ENCODE measurements at places on chromosomes 7 and 10.
A peak's percentile ranks its signal among the peaks of the same experiment; 100 is the strongest.

GRCh38 chr10:80530251-80530650 lies 7.5 kb upstream of the SH2D4B start:
- DNase-seq, result peak; percentile 41

DNA sequence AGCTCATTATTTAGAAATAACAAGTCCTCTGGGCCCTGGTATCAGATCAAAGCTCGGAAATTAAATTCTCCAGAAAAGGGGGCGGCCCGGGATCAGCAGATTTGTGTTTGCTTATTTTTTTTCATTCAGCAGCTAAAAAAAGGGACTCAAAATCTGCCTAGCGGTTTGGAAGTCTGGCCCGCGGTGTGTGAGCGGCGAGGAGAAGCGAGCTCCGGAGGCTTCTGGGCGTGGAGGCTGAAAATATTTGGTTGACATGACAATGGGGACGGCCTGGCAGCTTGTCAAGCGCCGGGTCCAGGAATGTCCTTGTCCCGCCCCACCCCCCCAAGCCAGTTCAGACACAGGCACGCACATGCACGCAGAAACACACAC lies 43.4 kb downstream of the FOXL3 start:
- DNase-seq, result no peak

DNA sequence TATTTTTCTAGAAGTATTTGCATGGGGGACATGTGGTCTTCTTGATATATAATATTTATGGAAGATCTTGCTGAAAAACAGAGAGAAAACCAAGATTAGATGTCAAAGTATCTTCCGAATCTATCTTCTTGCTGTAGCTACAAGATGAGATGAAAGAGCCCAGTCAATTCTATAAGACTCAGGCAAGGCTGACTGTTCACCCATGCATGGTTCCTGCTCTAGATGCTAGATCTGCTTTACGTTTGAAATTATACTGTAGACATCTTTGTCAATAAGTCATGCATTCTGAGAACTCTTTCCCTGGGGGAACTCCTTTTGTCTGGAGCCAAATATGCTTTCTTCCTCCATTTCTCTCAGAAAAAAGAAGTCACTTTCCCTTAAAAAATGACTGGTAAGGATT lies 1292.0 kb downstream of the XPNPEP1 start:
- DNase-seq, result no peak

DNA sequence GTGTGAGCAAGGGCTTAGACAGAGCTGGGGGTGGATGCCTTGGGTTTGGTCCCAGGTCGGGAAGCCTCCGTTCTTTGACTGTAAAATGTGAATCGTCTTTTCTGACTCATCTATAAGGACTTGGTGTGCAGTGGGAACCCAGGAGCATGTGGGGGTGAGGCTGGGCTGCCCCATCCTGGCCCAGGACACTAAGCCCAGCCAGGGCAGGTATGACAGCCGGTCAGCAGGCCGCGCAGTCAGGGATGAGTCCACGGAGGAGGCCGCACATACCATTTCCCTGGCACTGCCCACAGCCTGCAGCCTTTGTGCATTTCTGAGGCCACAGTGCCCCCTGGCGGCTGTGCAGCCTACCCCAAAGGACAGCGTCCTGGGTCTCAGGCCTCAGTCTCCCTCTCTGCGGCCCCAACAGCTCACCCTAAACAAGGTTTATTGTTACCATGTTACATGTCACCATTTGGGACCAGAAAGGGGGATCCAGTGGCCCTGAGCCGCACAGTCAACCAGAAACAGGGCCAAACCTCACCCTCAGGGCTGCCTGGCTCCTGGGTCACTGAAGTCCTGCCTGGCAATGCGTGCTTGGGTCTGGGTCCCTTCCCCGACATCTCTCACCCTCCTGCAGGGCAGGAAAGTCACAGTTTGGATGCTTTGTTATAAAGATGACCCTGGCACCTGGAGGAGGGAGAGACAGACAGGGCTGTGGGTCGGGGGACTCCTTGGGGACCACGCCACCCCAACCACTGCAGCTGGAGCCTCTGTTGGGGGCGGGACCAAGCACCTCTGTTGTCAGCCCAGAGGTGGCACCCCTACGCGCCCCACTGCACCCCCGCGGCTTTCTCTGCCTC lies 14.4 kb upstream of the SH2B2 start:
- DNase-seq, result peak; percentile 64

- DNase-seq, result no peak
These were observed 675.0 kb downstream of the CNTNAP2 start for GRCh38 chr7:146791344-146792285.

DNA sequence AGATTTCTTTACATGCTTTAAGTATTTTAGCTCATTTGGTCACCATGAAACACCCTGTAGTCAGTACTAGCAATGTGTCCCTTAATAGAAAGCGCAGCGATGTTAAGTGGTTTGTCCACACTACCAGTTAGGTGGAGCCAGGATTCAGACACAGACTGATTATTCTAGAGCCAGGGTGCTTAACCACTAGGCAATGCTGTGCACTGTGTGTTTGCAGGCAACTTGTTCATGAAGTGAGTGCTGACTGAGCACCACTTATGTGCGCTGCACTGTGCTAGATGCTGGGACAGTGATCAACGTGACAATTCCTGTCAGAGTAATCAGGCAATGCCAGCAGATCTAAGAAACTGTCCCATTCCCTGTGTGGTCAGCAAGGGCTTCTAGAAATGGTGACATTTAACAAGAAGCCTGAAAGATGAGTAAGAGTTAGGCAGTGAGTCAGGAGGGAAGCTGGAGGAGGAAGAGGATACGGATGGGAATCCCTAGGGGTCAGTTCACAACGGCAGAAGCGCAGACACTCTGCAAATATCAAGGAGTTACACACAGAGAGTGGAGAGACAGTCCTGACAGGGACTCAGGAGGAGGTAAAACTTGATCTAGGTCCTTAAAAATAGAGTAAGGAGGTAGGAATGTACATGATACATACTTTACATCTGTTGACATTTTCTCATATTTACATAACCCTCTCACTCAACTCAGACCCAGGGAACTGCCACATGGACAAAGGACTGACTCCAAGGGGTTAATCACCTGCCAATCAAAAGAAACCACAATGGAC lies 69.7 kb upstream of the EGR2 start:
- no peak for DNase-seq

- DNase-seq, result no peak
These were observed 8.2 kb downstream of the BLNK start for GRCh38 chr10:96263176-96263575.

DNA sequence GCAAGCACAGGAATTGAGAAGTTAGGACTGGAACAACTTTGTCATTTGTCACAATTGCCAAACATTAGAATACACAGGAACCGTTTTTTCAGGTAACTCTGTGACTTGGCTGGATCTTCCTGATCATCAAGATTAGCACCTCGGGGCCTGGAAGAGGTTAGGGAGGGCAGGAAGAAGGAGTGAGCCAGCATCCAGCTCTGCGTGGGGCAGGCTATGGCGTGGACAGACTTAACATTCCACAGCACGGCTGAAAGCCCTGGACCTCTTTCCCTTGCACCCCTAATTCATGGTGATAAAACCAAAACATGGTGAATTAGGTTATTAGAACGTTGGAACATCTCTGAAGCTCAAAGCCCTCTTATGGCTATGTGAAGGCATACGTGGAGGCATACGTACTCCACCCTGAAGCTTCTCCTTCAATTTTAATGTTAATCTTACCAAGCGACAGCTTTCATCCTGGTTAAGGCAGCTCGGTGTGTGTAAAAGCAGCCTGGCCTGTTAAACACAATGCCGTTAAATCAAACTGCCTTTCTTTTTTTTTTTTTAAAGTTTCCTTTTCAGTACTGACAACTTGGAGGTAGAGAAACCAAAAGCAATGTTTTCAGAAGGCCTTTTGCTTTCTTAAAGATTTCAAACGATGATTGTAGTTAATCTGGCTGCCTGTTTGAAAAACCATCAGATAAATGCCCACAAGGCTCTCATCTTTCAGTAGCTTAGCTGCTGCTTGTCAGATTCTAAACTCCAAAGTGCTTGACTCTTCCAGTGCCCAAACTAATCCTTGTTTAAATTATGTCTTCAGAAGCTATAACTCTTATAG lies 4.5 kb downstream of the GRK5 start:
- peak; percentile 30 for DNase-seq

DNA sequence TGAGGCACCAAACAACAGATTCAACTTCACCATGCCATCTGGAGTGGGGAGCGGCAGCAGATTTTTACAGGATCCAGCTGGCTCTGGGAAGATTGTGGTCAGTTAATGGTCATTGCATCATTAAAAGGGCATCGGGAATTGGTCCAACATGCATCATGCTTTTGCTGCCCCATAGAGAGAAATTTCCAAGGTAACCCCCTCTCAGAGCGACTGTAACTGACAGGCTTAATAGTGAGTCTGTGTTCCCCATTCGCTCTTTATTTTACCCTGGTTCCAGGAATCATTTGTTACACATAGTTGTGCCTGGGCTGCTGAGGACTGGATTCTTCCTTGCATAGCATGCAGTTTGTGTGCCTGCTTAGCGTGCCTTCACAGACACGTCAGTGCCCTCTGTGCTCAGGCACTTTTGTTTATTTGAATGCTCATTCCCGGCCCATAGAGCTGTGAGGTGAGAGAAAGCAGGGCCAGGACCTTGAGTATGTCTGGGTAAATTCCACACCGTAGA lies 49.9 kb downstream of the CDHR3 start:
- no peak for DNase-seq

DNA sequence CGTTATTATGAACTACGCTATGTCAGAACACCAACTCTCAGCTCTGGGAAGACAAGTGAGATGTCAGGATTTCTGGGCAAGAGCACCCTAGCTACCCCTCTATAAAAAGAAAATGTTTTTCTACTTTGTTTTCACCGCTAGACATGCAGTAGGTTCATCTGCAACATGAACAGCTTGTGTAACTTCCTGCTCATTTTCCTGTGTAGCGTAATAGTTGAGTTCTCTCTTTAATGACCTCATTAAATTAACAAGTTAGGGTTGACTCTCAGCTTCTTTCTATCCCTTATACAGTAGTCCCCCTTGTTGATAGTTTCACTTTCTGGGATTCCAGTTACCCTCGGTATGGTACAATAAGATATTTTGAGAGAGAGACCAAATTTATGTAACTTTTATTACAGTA lies 329.4 kb upstream of the ZNF32 start:
- no peak for DNase-seq

- no peak for DNase-seq
These were observed 55.9 kb downstream of the CFAP46 start for GRCh38 chr10:132886211-132887099.

GRCh38 chr7:127504715-127505114 lies 80.7 kb downstream of the GCC1 start:
- DNase-seq, result no peak

DNA sequence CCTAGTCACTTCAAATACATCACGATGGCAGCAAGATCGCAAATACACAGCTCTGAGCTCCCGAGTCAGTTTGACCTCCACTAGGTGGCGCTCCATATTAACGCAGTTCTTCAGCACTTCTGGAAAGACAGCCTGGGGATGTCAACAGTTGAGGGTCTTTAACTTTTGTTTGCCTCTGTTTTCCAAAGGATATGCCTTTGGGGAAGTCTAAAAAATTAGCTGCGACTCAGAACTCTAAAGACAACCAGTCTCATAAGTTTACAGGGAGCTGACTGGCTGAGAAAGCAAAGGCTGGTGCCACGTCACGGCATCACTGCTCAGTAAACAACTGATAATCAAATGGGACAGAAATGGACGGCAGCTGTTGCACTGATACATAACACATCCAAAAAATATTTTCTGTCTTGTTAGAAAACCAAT lies 458.8 kb downstream of the SORCS1 start:
- peak; percentile 6 for DNase-seq

DNA sequence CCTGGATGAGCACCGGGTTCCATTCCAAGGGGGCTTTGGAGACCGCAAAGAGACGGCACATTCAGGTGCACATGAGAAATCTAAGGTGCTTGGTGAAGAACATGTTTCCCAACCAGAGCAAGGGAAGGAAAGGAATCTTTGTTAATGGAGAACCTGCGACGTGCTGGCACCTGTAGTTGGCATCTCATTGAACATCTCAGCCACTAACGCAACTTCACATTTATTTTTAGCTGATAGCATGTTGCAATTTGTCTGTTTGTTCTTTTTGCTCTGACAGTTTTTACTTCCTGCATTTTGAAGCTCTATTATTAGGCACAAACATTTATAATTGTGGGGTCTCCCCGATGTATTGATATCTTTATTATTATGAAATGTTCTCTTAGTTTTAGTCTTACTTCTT lies 316.7 kb downstream of the TCERG1L start:
- DNase-seq, result no peak

GRCh38 chr10:30459283-30459682 lies 25.3 kb downstream of the MAP3K8 start:
- DNase-seq, result no peak

- DNase-seq, result no peak
These were observed 106.1 kb downstream of the SGMS1 start for GRCh38 chr10:50517626-50518025.

DNA sequence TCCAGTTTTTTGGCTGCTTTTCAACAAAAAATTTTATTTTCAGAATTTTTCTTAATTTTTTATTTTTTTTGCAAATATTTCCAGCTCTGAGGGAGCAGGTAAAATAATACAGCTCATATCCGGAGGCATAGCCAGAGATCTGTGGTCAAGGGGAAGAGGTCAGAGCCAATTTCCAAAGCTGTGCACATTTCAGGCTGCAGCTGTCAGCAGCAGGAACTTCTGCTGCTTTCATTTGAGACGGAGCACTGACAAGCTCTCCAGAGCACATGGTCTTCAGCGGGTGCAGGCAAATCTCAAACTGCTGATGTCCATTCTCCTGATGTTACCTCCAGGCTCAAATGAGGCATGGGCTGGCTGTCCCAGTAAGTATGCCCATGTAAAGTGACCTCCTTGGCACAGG lies 31.1 kb downstream of the SLC26A4 start:
- DNase-seq, result no peak

- no peak for DNase-seq
These were observed 87.0 kb downstream of the NEUROD6 start for GRCh38 chr7:31253532-31253931.

DNA sequence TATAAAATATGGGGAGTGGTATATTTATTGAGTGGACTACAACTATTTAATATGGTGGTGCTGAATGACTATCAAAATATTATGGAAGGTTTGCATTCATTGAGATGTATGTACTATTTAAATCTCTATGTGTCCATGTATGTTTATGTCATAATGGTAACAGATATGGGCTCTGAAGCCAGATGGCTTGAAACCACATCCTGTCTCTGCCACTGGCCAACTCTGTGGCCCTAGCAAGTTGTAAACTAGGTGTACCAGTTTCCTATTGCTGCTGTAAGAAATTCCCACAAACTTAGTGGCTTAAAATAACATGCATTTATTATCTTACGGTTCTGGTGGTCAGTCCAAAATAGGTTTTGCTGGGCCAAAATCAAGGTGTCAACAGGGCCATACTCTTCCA lies 198.1 kb upstream of the NFE2L3 start:
- DNase-seq, result no peak

DNA sequence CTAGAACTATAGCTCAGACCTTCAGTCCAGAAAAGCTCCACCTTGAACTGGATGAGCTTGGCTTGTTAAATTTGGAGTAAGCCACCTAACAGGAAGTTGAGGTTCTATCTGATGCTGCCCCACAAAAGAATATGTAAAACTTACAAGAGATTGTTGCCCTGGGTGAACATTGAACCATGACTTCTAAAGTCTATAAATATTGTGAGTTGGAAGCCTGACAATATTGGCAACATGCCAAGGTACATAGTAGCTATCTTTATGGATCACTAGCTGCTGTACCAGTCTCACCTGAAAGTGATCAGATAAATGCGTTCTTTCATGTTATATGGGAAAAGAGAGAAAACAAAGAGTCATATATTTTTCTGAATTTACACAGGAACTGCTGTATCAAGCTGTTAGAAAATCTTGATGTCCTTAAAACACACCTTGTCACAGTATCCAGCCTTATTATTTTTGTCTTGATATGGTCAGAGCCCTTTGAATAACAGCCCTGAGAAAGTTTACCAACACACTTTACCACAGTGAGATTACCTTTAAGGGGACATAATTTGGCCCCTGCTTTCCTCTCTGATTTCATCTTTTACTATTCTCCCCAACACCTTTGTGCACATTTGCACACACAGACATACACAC lies 92.0 kb downstream of the LSMEM1 start:
- DNase-seq, result no peak

Data from CD4-positive, alpha-beta T cell treated with Interleukin-15 for 4 hours (primary cell).